Hypothalamus (tissue), 51 donors: ENCODE measurements at places on chromosomes 4 and X.

GRCh38 chrX:137945470-137945869 lies 379.5 kb downstream of the ZIC3 start:
- DNase-seq, result no peak

- no peak for DNase-seq
Observed at GRCh38 chr4:5629542-5629941, 78.8 kb downstream of the EVC2 start.

GRCh38 chr4:37909332-37910090 lies 18.6 kb downstream of the TBC1D1 start:
- no peak for DNase-seq

DNA sequence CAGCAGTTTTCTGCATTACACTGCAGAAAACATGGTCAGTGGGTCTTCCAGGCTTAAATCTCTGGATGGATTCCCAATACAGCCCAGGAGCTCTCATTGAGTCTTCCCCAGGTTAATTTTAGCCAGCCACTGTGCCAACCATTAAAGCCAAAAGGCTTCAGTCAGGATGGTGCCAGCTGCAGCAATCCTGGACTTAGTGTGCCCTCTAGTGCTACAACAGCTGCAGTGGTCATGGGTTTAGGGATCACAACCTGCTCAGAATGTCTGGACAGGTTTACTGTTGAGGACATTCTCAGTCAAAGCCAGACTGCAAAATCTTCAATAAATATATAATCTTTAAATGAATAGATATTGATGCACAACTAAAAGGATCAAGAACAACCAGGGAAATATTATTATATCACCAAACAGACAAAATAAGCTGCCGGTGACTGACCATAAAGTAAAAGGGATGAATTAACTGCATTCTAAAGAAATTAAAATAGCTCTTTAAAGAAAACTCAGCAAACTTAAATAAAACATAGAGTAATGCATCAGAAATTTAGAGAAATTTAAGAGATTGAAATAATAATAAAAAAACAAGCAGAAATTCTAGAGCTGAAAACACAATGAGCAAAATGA lies 639.9 kb downstream of the SPOCK3 start:
- DNase-seq, result peak; percentile 19

DNA sequence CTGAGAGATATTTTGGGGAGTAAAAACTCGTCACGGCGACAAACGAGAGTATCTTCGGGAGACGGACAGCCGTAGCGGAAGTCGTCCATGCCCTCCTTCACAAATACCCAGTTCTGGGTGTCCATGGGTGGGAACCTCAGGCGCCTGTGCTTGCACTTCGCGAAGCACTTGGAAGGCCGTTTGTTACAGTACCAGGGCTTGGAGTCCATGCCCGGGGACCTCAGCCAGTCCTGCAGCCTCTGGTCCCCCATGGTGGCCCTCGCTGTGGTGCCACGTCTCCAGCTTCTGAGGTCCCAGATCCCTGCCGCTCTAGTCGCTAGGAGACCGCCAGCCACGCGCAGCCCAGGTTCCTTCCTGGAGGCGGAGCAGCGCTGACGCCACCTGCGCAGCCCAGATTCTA lies at the start of gene FAM47A:
FAM47A (minus strand) TSS at position 287 of the 400 bp plus-strand sequence; CDS start at position 251, 36 bp downstream.
- no peak for DNase-seq

- DNase-seq, result peak; percentile 2
Observed at GRCh38 chrX:70452143-70452733, 7.6 kb downstream of the DLG3 start.

DNA sequence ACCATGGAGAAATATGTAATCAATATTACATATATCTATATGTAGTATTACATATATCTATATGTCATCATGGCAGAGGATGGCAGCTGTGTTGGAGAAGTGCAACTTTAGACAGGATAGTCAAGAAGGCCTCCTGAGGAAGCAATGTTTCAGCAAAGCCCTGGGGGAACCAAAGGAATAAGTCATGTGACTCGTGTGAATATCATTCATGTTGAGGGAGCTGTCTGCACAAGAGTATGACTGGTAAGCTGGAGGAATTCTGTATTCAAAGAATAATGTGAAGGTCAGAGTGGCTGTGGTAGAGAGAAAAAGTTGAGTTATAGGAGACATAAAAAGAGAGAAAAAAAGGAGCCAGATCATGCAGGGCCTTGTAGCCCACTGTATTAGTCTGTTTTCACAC lies 92.9 kb upstream of the EDNRA start:
- DNase-seq, result no peak

DNA sequence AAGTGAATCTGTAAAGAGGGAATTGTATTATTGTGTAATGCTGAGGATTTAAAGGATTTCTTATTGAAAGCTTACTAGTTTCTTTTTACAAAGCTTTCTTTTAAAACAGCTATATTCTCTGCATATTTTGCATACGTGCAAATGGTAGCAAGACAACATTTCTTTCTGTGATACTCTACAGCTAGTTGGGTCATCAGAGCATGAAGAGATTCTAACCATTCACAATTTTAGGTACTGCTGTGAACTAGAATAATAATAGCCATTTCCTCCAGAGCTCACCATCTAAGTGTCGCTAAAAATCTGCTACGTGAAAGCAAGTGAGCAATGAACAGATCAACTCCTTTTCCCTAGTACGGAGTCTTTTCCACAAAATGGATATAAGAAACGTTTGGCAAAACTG lies 37.3 kb downstream of the ARHGAP6 start:
- DNase-seq, result no peak

DNA sequence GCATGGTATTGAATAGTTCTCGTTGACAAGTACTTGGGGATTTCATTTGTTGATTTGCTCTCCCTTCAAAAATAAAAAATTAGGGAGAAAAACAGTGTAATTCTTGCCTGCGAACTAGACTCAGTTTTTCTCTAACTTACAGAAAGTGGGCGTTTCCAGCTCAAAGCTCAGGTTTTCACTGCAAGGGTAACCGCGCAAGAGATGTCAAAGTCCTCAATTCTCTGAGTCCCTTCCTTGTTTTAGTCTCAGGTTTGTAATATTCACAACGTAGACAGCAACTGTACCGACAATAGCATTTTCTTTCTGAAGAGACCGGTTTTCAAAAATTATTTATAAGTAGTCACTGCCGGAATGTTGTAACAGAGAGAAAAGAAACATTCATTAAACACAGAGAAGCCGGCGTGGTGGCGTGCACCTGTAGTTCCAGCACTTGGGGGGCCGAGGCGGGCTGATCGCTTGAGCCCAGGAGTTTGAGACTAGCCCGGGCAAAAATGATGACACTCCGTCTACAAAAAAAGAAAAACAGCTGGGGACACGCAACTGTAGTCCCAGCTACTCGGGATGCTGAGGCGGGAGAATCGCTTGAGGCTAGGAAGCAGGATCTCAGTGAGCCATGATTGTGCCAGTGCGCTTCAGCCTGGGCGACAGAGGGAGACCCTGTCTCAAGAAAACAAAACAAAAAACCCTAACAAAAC lies 774 bp downstream of the ZCCHC4 start:
- no peak for DNase-seq

DNA sequence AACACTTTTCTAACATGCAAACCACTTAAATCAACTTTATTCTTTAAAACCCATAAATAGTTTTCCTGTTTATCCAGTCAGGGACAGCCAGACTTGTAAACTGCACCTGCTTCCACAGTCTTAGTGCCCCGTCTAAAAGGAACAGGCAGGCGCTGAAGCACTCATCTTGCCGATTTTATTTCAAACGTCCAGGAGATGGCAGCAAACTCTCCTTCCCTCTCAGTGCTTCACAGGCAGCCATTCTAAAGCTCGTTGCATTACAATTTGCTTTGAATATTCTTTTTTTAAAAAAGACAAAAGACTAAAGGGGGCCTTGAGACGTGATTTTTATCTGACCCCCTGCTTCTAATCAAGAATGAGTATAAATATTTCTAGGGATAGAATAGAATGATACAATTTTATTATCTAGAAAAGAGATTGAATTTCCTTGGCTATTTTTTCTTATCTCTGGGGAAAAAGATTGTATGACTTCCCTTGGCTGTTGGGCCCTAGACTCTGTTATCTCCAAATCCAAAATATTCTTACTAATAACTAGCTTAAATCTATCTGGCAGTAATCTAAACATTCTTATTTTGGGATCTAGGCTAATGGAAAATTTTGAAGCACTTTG lies 93.6 kb upstream of the MYOZ2 start:
- DNase-seq, result peak; percentile 34

DNA sequence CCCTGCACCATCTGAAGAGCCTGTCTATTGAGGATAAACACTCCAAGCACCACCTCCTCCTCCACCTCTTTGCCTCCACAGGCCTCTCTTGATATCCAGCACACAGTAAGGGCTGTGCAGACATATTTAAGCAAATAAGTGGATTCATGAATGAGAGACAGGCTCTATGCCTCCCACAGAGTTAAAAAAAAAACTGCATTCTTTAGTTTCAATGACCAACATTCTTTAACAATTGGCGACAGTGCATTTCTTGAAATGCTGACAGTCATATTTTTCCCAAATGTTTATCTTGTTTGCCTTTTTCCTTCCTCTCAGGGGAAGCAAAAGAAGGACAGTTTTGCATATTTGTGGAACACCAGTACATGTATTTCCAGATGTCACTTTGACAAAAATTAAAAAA lies 38.6 kb downstream of the MXRA5 start:
- no peak for DNase-seq

DNA sequence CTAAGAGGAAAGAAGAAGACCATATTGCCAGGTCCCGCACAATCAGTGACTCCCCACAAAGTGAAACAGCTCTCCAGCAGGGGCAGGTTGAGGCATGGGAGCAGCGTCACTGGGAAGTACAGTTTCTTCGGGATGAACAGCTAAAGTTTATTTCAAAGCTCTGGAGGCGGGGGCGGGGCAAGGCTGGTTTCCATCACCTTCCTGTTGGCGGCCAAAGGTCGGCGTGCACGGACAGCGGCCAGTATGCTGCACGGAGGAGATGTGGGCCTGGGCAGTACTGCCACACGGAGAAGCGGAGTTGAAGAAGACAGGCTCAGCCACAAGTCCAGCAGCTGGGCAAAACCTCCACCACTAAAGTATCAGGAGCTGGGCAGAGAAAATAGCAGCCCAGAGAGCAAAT lies 951 bp upstream of the ZNF518B start:
- DNase-seq, result no peak

- DNase-seq, result no peak
Observed at GRCh38 chrX:78665342-78665741, 6.2 kb upstream of the RTL3 start.

DNA sequence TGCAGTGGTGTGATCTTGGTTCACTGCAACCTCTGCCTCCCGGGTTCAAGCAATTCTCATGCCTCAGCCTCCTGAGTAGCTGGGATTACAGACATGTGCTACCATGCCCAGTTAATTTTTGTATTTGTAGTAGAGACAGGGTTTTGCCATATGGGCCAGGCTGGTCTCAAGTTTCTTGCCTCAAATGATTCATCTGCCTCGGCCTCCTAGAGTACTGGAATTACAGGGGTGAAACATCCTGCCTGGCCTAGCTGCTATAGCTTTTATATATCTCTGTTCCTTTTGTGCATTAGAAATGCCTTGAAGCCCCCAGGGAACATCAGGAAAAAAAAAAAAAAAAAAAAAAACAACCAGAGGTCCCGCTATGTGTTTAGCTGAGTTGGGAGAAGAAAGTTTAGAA lies 34.8 kb downstream of the UBE2K start:
- no peak for DNase-seq

- no peak for DNase-seq
Observed at GRCh38 chr4:116389139-116389538, 696.2 kb downstream of the TRAM1L1 start.

GRCh38 chrX:77431227-77431626 lies 16.0 kb upstream of the FGF16 start:
- no peak for DNase-seq

DNA sequence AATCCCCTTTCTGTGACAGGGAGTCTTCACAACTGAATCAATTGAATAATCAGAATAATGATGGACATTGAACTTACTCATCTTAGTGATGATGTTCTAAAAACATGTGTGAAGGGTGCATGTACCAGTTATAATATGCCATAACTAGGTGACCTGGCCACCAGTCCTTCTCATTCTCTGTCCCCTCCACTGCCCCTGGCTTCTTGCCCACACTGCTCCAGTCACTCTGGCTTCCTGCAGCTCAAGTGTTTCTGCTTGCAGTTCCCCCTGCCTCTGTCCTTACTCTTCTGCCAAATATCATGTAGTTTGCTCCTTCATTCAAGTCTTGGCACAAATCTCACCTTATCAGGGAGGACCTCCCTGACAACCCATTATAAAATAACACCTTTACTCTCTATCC lies 168.1 kb upstream of the SLC7A11 start:
- DNase-seq, result no peak

DNA sequence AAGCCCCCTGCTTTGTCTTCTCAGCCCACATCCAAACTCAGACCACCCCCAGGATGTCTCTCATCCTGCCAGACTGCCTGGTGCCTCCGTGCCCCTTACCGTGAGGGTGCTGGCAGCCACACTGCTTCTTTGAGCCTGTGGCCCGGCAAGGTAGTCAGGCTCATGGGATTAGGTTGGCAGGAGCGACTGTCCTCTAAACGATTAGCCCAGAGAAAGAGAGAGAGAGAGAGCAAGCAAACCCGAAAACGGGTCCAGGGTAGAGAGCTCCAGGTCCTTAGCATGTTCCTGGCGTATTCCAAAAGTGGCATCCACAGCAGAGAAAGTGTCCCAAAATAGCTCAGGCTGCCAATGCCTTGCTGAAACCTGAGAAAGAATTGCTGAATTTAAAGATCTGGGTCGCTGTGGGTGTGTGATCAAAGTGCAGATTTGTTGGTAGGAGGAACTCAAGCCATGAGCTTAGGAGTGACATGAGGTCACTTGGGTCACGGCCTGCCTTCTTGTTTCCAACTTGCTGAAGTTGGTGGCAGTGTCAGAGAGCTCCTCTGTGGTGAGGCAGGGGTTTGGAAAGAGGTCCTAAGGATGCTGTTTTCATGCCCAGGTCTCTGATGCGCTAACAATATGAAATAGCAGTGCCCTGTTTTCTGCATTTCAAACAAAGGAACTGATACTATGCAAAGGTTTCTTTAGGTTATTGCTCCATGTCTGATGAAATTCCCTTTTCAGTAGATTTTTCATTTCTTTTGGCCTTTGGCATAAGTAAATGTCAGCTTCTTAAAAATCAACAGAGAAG lies 81.6 kb downstream of the RTL9 start:
- DNase-seq, result no peak

GRCh38 chr4:144754562-144755410 lies 108.8 kb downstream of the HHIP start:
- DNase-seq, result no peak

DNA sequence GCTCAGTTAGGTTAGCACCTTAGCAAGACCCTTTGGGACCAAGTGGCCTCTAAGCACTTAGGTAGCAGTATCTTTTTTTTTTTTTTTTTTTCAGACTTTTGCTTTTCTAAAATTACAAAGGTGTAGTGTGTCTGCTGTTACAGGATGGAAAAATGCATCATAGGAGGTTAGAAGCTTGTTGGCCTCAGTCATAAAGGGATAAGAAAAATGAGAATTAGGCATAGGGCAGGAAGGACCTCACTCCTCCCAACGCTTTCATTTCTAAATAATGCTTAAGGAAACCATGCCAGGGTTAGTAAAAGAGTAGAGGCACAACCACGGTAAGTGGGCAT lies 148.4 kb upstream of the PLAC1 start:
- DNase-seq, result no peak

GRCh38 chr4:170674176-170674575 lies 584.4 kb upstream of the AADAT start:
- DNase-seq, result no peak
